ENCODE measurements at places on chromosomes 2 and 18. TPM values are rescaled to one million over a fixed set of nuclear protein-coding genes. Genes with fewer than 3 reads are reported as not detected.

Gene STK16
- total RNA-seq = 34.8 TPM

Gene ESPNL
- total RNA-seq = 0.25 TPM

Gene SUPT7L
- total RNA-seq = 43.3 TPM

Gene SFTPB
- total RNA-seq = not detected

Gene PSMD14
- 78.3 TPM for total RNA-seq

Gene TMEM247
- not detected for total RNA-seq

Gene LIPG
- total RNA-seq = 4.0 TPM

Gene FTCDNL1
- 0.70 TPM for total RNA-seq

Gene KANSL1L
- 31.3 TPM for total RNA-seq

DNA sequence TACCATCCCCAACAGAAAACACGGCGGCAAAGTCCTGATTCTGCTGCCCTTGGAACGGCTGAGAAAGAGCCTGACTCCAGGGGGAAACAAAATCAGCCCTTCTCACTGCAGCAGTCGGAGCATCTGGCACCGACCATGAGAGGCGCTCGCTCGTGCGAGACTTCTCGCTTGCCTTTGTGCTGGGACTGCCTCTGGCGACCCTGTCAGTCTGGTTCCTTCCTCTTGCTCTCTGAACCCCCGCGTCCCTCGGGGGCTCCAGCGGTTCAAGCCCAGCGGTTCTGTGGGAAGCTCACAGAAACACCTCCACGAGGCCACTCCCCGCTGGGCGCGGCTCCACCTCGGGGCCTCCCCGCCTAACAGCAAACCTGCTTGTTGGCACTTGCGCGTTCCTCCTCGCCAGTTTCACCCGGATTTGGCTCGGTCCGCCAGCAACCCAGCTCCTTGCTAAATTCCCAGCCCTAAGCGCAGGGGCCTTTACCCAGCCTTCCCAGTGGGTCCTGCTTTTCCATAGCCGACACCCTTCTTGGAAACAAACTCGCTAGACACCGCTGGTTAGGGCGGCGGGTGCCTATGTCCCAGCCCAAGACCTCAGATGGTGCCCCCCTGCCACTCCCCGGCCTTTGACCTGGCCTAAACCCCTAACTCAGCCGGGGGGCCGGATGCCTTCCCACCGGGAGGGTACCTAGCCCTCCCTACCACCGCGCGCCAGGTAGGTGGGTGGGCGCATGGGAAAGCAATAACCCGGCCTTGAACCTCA lies 2.2 kb downstream of the RND3 start:
- peak overlapping the region; percentile 84 for H3K27ac ChIP-seq
- H3K4me3 ChIP-seq = peak overlapping the region; percentile 80
- H3K4me1 ChIP-seq = peaks cover 3% of the 10 kb centered on the region

DNA sequence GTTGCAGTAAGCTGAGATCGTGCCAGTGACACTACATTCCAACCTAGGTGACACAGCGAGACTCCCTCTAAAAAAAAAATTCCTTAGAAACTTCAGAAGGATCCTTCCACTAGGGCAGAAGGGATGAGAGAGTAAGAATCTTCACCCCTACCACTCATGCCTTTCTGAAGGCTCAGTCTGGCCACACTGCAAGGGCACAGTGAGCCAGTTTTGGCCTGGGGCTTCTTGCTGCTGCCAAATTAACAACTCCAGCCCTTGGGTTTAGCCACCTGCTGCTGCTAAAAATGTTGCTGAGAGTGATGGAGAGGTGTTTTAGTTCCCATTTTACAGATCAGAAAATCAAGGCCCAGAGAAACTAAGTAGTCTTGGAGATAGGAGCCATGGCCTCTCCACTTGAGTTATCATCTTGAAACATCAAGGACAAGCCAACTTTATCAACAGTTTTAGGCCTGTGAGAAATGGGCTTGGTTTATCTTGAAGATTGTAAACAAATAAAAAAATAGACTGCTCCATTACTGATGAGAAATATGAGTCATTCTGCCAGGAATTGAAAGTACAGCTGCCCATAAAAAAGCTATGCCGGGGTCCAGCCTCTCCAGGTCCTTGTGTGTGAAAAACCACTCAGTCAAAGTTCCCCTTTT lies 31.9 kb upstream of the CASP8 start:
- no peaks in the 10 kb centered on the region for H3K27me3 ChIP-seq
- no peaks in the 10 kb centered on the region for H3K36me3 ChIP-seq
- H3K4me1 ChIP-seq = no peaks in the 10 kb centered on the region
- no peak overlapping the region for H3K4me3 ChIP-seq

- DNase-seq = no peak
- peaks cover 5% of the 10 kb centered on the region for H3K4me1 ChIP-seq
- H3K4me3 ChIP-seq = no peak overlapping the region
- no peaks in the 10 kb centered on the region for H3K27me3 ChIP-seq
These were observed 30.6 kb downstream of the HS6ST1 start for GRCh38 chr2:128287780-128288735.

DNA sequence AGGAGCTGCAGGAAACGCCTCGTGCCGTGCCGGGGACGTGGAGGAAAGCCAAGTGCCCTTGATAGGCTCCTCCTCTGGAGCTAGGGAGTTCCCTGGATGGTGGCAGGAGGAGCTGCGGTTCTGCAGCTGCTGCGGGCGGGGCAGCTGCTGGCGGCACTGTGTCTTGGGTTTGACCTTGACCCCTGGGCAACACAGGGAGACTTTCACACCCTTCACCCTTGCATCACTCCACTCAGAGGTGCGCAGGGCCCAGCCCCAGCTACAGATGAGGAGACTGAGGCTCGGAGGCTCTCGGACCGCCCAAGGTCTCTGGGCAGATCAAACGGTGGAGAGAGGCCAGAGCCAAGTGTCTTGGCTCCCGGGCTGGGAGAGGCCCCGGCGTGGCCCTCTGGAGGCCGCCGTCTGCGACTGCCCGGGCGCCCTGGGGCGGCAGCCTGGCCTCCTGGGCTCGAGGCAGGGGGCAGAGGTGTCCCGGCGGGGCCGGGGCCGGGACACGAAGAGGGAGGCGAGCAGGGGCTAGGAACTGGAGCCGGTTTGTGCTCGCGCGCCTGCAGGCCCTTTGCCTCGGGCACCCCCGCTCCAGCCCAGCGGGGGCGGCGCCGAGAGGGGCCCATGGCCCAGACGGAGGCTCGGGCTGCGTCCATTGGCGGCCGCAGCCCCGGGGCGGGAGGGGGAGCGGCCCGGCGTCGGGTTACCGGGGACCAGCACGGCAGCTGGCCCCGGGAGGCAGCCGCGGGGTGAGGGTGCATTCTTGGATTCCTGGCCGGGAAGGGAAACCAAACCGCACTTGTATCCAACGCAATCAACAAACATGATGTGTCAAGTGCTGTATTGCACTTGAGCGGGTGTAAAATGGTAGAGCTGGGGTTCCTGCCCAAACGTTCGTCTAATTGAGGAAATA lies 129.6 kb upstream of the SLC1A4 start:
- H3K4me3 ChIP-seq = peak overlapping the region; percentile 25
- H3K36me3 ChIP-seq = no peaks in the 10 kb centered on the region
- H3K27me3 ChIP-seq = no peaks in the 10 kb centered on the region
- peaks cover 15% of the 10 kb centered on the region for H3K4me1 ChIP-seq

GRCh38 chr2:147623328-147623727 lies 221.5 kb upstream of the ACVR2A start:
- H3K36me3 ChIP-seq = no peaks in the 10 kb centered on the region
- no peak overlapping the region for H3K27ac ChIP-seq
- no peaks in the 10 kb centered on the region for H3K4me1 ChIP-seq
- H3K4me3 ChIP-seq = no peak overlapping the region
- no peaks in the 10 kb centered on the region for H3K27me3 ChIP-seq

GRCh38 chr2:217527590-217528202 lies 475.1 kb downstream of the TNS1 start:
- H3K4me3 ChIP-seq = no peak overlapping the region
- no peak overlapping the region for H3K27ac ChIP-seq
- H3K36me3 ChIP-seq = no peaks in the 10 kb centered on the region
- H3K4me1 ChIP-seq = no peaks in the 10 kb centered on the region
- no peaks in the 10 kb centered on the region for H3K27me3 ChIP-seq

DNA sequence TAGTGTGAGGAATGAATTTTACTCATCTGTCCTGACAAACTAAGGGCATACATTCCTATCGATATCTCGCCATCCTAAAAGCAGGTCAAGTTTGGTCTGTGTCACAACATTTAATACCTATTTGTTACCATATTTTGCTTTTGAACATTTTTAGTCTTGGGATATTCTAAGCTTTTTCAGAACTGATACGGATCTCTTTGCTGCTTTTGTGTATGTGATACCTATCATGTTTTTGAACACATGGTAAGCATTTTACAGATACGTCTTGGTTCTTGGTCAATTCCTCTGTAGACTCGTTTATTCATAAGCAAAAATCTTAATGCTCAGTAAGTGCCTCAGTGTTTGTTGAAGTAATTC lies 592 bp downstream of the ZNF397 start:
- H3K4me1 ChIP-seq = no peaks in the 10 kb centered on the region
- H3K27ac ChIP-seq = peak overlapping the region; percentile 95
- peak overlapping the region; percentile 92 for H3K4me3 ChIP-seq
- H3K36me3 ChIP-seq = peaks cover 45% of the 10 kb centered on the region

DNA sequence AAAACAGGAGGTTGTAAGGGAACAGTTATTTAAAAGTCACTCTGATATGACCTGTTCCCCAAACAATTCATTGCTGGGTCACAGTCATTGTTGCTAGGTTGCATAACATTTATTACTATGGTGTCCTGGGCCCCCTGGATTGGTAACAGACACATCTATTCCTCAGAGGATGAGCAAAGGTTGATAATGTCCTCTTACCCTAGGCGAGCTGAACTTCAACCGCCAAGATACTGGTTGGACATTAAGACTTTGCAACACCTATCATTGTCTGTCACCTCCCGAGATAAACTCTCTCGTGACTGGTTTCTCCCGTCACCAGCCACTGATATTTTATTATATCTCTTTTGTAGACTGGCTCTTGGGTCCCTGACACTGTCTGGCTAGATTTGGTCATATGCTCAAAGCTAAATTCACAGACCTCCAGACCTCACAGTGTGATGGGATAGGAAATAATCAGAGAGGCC lies 361.3 kb downstream of the ZNF521 start:
- no peaks in the 10 kb centered on the region for H3K27me3 ChIP-seq
- no peaks in the 10 kb centered on the region for H3K36me3 ChIP-seq
- no peak overlapping the region for H3K27ac ChIP-seq
- peaks cover 14% of the 10 kb centered on the region for H3K4me1 ChIP-seq

- H3K27me3 ChIP-seq = no peaks in the 10 kb centered on the region
- no peak overlapping the region for H3K27ac ChIP-seq
- no peaks in the 10 kb centered on the region for H3K4me1 ChIP-seq
- H3K4me3 ChIP-seq = no peak overlapping the region
- DNase-seq = no peak
These were observed 12.9 kb upstream of the SNORC start for GRCh38 chr2:232857158-232857563.

DNA sequence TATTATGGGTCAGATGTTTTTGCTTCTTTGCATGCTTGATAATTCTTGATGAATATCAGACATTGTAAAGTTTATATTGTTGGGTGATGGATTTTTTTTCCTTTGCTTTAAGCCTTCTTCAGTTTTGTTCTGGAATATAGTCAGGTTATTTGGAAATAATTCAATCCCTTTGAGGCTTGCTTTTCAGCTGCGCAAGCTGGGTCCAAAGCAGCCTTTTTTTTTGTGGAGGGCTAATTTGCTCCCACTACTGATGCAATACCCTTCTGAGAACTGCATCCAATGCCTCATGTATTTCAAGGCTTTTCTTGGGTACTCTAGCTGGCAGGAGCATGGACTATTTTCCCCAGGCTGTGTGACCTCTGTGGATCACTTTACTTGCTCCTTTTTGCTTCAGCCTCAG lies 245.9 kb downstream of the AGPS start:
- H3K4me1 ChIP-seq = no peaks in the 10 kb centered on the region
- no peaks in the 10 kb centered on the region for H3K27me3 ChIP-seq
- no peak overlapping the region for H3K27ac ChIP-seq
- DNase-seq = no peak

- H3K4me1 ChIP-seq = no peaks in the 10 kb centered on the region
- no peak overlapping the region for H3K27ac ChIP-seq
- H3K36me3 ChIP-seq = no peaks in the 10 kb centered on the region
- no peak overlapping the region for H3K4me3 ChIP-seq
- no peak for DNase-seq
- H3K27me3 ChIP-seq = no peaks in the 10 kb centered on the region
These were observed 500.2 kb upstream of the ZEB2 start for GRCh38 chr2:145020139-145020538.

GRCh38 chr2:24024018-24024417 lies 14.1 kb downstream of the MFSD2B start:
- H3K4me3 ChIP-seq = no peak overlapping the region
- no peak overlapping the region for H3K27ac ChIP-seq
- peaks cover 5% of the 10 kb centered on the region for H3K36me3 ChIP-seq
- no peaks in the 10 kb centered on the region for H3K27me3 ChIP-seq
- H3K4me1 ChIP-seq = no peaks in the 10 kb centered on the region

- H3K27ac ChIP-seq = no peak overlapping the region
- H3K27me3 ChIP-seq = no peaks in the 10 kb centered on the region
- H3K36me3 ChIP-seq = no peaks in the 10 kb centered on the region
- H3K4me3 ChIP-seq = no peak overlapping the region
- DNase-seq = no peak
- H3K4me1 ChIP-seq = peaks cover 2% of the 10 kb centered on the region
These were observed 53.8 kb upstream of the RBBP8 start for GRCh38 chr18:22879293-22879692.

DNA sequence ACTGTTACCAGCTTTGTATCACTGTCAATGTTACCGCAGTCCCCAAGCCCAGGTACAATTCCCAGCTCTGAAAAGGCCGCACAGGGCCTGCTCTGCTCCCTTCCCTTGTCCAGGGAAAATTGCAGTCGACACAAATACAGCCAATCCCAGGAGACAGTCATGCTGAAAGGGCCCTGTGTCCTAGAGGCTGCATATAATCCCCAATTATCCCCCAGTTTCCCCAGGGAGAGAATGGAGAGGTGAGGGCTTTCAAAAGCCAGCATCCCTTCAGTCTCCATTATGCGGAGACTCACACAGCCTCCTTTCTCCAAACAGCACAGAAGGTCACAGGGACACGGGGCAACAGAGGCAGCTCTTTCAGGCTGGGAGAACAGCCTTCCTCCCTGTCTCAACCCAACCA lies 17.1 kb upstream of the CTIF start:
- H3K27me3 ChIP-seq = no peaks in the 10 kb centered on the region
- DNase-seq = no peak
- no peak overlapping the region for H3K27ac ChIP-seq
- no peaks in the 10 kb centered on the region for H3K4me1 ChIP-seq
- H3K4me3 ChIP-seq = no peak overlapping the region

- no peak overlapping the region for H3K4me3 ChIP-seq
- no peak for DNase-seq
- H3K4me1 ChIP-seq = no peaks in the 10 kb centered on the region
These were observed 43.1 kb downstream of the KYNU start for GRCh38 chr2:142920571-142920970.

DNA sequence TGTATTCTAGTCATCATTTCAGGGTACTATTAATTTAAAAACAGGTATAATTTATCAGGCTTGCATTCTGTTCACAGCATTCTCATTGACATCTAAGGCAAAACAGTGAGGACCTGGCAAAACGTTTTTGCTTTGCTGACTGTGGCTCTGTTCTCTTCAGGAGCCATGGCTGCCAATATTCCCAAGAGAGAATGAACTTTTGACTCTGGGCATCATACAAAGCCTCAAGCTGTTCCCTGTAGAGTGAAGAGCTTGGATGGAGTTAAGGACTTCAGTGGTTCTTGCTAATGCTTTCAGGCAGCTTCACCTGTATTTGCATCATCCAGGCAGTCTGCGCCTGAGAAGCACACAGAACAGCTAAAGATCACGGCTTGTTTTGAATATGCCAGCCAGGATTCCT lies 65.9 kb upstream of the CAVIN2 start:
- H3K4me1 ChIP-seq = no peaks in the 10 kb centered on the region
- no peaks in the 10 kb centered on the region for H3K36me3 ChIP-seq
- no peak overlapping the region for H3K4me3 ChIP-seq
- no peak overlapping the region for H3K27ac ChIP-seq
- H3K27me3 ChIP-seq = no peaks in the 10 kb centered on the region
